Endothelial cell (in vitro differentiated cells): ENCODE measurements at places on chromosomes 2 and 18.
A peak's percentile ranks its signal among the peaks of the same experiment; 100 is the strongest.

GRCh38 chr2:232529806-232530547, 4.0 kb downstream of the CHRND start:
- peaks cover 9% of the 10 kb centered on the region for H3K27me3 ChIP-seq
- DNase-seq = no peak
- H3K36me3 ChIP-seq = no peaks in the 10 kb centered on the region
- no peak overlapping the region for H3K4me3 ChIP-seq
- no peak overlapping the region for H3K27ac ChIP-seq
- no peaks in the 10 kb centered on the region for H3K4me1 ChIP-seq

DNA sequence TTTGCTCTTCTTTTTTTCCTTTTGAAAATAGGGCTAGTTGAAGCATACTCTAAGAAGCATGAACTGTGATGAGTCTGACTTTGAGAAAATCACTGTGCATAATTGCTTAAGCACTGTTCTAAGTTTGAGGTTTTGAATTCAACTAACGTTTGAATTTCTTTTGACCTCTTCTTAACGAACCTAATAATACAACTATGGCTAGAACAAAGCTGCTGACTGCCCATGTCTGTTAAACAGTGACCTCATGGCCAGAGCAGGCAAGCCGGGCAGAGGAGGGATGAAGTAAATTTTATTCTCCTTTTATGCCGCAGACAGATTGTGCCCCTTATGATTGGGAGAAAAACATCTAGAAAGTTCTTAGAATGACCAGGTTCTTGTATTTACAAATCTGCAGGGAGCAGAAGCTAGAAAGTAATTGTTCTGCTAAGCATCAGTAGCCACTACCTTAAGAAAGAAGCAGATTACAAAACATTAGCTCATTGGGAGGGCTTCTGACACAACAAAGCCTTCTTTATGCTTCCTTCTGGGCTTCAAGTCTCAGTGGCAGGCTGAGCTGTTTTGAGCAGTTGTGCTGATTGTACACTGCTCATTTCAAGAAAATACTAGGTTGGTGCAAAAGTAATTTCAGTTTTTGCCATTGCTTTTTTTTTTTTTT, 97.8 kb upstream of the RASGRP3 start:
- H3K36me3 ChIP-seq = peaks cover 22% of the 10 kb centered on the region
- peak overlapping the region; percentile 77 for H3K27ac ChIP-seq
- DNase-seq = no peak
- peaks cover 22% of the 10 kb centered on the region for H3K4me1 ChIP-seq
- H3K27me3 ChIP-seq = no peaks in the 10 kb centered on the region

GRCh38 chr18:76475450-76476194, 19.4 kb downstream of the ZNF516 start:
- DNase-seq = no peak
- peaks cover 22% of the 10 kb centered on the region for H3K4me1 ChIP-seq
- no peak overlapping the region for H3K4me3 ChIP-seq

- no peak for DNase-seq
- no peaks in the 10 kb centered on the region for H3K4me1 ChIP-seq
- H3K27ac ChIP-seq = no peak overlapping the region
- H3K27me3 ChIP-seq = no peaks in the 10 kb centered on the region
- peaks cover 5% of the 10 kb centered on the region for H3K36me3 ChIP-seq
These were observed 71.7 kb downstream of the PTRHD1 start for GRCh38 chr2:24721470-24721869.

GRCh38 chr2:165067643-165068486, 112.5 kb upstream of the SLC38A11 start:
- H3K4me3 ChIP-seq = no peak overlapping the region
- no peaks in the 10 kb centered on the region for H3K36me3 ChIP-seq
- no peaks in the 10 kb centered on the region for H3K27me3 ChIP-seq
- H3K27ac ChIP-seq = peak overlapping the region; percentile 94
- DNase-seq = peak; percentile 81
- peaks cover 10% of the 10 kb centered on the region for H3K4me1 ChIP-seq

DNA sequence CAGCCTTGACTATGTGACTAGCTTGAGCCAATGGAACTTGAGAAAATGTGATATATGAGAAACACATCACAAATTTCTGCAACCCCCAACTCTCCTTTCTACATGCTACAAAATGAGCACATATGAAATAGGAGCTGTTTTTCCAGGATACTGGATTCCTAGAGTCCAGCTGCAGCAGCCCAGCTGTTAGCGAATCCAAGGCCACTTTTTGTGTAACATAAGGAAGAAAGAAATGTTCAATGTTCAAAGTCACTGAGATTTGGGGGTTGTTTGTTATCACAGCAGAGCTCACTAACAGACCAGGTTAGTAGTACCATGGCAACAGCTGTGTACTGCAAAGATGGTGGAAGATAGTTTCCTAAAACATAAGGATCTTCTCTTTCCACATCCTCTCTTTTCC, 12.6 kb upstream of the COL6A3 start:
- no peak for DNase-seq
- no peaks in the 10 kb centered on the region for H3K27me3 ChIP-seq
- no peak overlapping the region for H3K4me3 ChIP-seq
- no peak overlapping the region for H3K27ac ChIP-seq
- H3K36me3 ChIP-seq = no peaks in the 10 kb centered on the region

- DNase-seq = no peak
- H3K36me3 ChIP-seq = no peaks in the 10 kb centered on the region
- H3K4me3 ChIP-seq = no peak overlapping the region
- H3K4me1 ChIP-seq = peaks cover 9% of the 10 kb centered on the region
These were observed 191.5 kb upstream of the PARD3B start for GRCh38 chr2:204353823-204354222.

DNA sequence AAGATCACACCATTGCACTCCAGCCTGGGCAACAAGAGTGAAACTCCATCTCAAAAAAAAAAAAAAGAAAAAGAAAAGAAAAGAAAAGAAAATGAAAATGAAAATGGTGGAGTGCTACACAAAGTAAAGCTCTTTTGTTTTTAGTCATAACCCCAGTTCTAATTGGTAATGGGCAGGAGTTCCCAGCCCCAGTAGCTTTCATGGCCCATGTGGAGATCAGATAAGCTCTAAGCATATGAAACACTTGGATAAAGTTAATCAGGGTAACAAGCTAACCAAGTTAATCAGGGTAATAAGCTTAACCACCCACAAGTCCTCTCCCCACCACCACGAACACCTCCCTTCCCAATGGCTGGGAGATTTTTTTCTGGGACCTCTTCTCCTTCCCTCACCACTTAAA, 240.8 kb downstream of the BCL11A start:
- H3K36me3 ChIP-seq = no peaks in the 10 kb centered on the region
- no peak overlapping the region for H3K4me3 ChIP-seq
- DNase-seq = no peak
- H3K27me3 ChIP-seq = peaks cover 3% of the 10 kb centered on the region
- no peak overlapping the region for H3K27ac ChIP-seq

DNA sequence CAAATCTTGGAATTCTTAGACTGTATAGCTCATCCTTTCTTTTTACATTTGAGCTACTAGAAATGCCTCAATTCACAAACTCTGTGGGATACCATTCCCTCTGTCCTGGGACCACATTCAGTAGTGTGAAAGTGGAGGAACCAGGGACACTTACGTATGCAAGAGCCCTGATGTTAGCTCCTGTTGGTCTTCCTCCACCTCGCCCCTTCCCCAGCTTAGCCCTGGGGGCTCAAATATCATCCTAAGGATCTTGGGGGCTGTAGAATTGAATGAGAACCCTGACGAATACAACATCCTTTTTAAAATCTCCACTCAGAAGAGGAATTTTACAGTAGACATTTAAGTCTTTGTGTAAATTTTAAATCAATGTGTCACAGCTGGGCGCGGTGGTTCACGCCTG, 65.2 kb upstream of the RAPH1 start:
- DNase-seq = no peak
- no peaks in the 10 kb centered on the region for H3K27me3 ChIP-seq
- H3K27ac ChIP-seq = no peak overlapping the region

- H3K27ac ChIP-seq = no peak overlapping the region
- H3K4me1 ChIP-seq = no peaks in the 10 kb centered on the region
- H3K4me3 ChIP-seq = no peak overlapping the region
These were observed 23.7 kb upstream of the MMADHC start for GRCh38 chr2:149611100-149611820.

GRCh38 chr18:71221405-71221804, 932.6 kb downstream of the SOCS6 start:
- H3K27ac ChIP-seq = no peak overlapping the region
- H3K4me1 ChIP-seq = no peaks in the 10 kb centered on the region
- H3K27me3 ChIP-seq = no peaks in the 10 kb centered on the region
- H3K36me3 ChIP-seq = no peaks in the 10 kb centered on the region

DNA sequence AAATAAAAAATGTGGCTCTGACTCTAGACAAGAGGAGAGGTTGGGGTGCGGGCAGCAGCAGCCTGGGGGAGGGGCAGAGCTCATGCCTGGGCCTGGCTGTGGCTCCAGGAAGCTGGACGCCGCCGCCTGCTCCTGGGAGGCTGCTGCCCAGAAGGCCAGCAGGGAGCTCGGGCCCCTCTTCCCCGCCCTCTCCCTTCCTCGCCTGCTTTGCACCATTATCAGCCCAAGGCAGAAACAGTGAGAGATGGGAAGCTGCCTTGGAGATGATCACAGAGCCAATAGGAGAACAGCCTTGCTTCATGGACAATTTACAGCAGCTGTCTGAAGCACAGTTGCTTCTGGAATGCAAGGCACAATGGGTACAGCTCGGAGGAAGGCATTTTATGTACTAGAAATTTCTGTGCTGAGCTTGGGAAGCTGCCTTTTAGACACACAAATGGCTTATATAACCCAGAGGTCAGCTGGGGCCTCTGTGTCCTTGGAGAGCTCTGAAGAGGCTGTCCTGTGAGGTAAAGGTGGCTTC, 55.3 kb upstream of the AFF3 start:
- H3K4me3 ChIP-seq = no peak overlapping the region
- peaks cover 11% of the 10 kb centered on the region for H3K27me3 ChIP-seq
- peaks cover 16% of the 10 kb centered on the region for H3K4me1 ChIP-seq
- DNase-seq = peak; percentile 56
- H3K27ac ChIP-seq = no peak overlapping the region

- H3K27ac ChIP-seq = no peak overlapping the region
- H3K36me3 ChIP-seq = no peaks in the 10 kb centered on the region
- H3K27me3 ChIP-seq = no peaks in the 10 kb centered on the region
- peak; percentile 41 for DNase-seq
- no peak overlapping the region for H3K4me3 ChIP-seq
- peaks cover 4% of the 10 kb centered on the region for H3K4me1 ChIP-seq
These were observed 40.0 kb downstream of the ICA1L start for GRCh38 chr2:202831242-202832220.

GRCh38 chr2:160940271-160940670, 220.0 kb upstream of the TANK start:
- H3K4me1 ChIP-seq = no peaks in the 10 kb centered on the region
- no peaks in the 10 kb centered on the region for H3K36me3 ChIP-seq
- no peaks in the 10 kb centered on the region for H3K27me3 ChIP-seq
- no peak for DNase-seq

DNA sequence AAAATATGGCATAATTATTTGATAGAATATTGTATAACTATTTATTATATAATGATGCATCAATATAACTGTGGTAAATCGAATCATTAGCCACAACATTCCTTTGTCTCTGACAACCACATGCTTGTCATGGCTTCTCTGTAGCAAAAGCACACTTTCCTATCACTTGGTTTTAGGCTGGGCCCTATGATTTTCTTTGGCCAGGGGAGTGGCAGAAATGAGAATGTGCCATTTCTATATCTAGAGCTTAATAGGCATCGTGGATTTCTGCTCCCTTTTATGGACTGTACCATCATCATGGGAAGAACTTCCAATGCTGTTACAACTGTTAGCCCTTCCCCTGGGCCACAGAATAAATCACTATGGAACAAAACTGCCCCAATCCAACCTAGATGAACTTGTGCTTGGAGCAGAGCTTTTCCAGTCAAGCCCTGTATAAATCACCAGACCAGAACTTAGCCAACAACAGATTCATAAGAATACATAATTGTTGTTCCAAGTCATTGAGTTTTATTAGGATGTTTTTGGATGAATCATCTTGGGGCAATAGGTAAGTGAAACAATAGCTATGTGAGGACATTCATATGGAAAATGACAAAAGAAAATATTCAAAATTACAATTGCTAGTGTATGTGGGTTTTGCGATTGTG, 715.8 kb downstream of the ERBB4 start:
- H3K27ac ChIP-seq = no peak overlapping the region
- no peaks in the 10 kb centered on the region for H3K36me3 ChIP-seq
- H3K4me3 ChIP-seq = no peak overlapping the region

- DNase-seq = no peak
- no peaks in the 10 kb centered on the region for H3K36me3 ChIP-seq
- H3K27ac ChIP-seq = no peak overlapping the region
- no peak overlapping the region for H3K4me3 ChIP-seq
- H3K27me3 ChIP-seq = peaks cover 8% of the 10 kb centered on the region
These were observed 137.4 kb upstream of the MYCN start for GRCh38 chr2:15802657-15803542.

GRCh38 chr2:130791617-130791939, 36.2 kb downstream of the AMER3 start:
- no peaks in the 10 kb centered on the region for H3K36me3 ChIP-seq
- peaks cover 4% of the 10 kb centered on the region for H3K27me3 ChIP-seq

DNA sequence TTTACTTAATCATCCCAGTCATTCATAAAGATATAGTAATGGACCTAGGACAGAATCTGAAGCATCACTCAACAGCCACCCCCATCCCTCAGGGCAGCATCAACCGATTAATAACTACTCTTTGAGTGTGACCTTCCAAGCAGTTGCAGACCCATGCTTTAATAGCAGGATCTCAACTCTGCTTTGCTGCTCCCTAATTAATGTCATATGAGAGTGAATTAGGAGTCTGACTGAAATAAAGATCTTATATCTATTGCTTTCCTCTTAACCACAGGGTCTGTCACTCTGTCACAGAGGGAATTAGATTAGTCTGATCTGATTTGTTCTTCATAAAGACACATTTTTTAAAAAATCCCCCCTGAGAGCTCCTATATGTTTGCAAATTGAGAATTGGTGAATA, 46.1 kb upstream of the LRP1B start:
- no peaks in the 10 kb centered on the region for H3K4me1 ChIP-seq

DNA sequence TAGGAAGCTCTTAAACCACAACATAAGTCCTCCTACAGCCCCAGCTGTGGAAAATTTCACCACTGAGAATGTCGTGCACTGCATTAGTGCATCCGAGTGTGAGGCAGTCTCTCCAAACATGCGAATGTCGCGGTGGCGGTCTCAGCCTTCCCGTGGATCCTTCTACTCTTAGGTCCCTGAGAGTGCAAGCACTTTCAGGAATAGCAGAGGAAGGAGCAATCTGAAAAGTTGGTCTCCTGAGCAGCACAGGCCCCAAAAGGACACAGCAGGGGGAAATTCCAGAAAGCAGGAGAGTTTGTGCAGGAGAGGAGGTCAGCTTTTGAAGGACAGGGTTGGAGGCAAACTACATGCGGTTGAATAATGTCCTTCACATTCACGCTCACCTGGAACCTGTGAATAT, 440.5 kb upstream of the SMIM21 start:
- H3K27me3 ChIP-seq = no peaks in the 10 kb centered on the region
- peaks cover 6% of the 10 kb centered on the region for H3K4me1 ChIP-seq
- no peaks in the 10 kb centered on the region for H3K36me3 ChIP-seq
- no peak overlapping the region for H3K27ac ChIP-seq

DNA sequence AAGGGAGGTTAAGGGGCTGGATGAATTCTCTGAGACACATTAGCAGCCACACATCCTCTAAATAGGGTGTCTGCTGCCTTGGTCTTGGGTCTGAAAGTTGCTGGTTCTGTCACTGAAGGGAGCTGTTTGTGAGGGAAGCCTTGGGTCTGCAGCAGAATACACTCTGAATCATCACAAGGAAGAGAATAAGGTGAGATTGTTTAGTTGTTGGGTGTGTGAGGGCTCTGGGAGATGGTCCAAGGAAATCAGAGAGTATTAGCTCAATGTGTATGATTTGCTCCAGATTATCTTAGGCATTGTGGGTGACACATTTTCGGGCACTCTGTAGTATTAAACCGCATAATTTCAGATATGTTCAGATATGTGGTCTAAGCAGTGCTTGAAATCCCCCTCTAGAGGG, 548.5 kb downstream of the SLC4A3 start:
- H3K4me1 ChIP-seq = no peaks in the 10 kb centered on the region
- H3K27me3 ChIP-seq = no peaks in the 10 kb centered on the region
- DNase-seq = no peak
- no peak overlapping the region for H3K27ac ChIP-seq
